Osteoblast (primary cell): ENCODE measurements at places on chromosomes 3 and 15. TPM values are rescaled to one million over a fixed set of nuclear protein-coding genes. Genes with fewer than 3 reads are reported as not detected.

DNA sequence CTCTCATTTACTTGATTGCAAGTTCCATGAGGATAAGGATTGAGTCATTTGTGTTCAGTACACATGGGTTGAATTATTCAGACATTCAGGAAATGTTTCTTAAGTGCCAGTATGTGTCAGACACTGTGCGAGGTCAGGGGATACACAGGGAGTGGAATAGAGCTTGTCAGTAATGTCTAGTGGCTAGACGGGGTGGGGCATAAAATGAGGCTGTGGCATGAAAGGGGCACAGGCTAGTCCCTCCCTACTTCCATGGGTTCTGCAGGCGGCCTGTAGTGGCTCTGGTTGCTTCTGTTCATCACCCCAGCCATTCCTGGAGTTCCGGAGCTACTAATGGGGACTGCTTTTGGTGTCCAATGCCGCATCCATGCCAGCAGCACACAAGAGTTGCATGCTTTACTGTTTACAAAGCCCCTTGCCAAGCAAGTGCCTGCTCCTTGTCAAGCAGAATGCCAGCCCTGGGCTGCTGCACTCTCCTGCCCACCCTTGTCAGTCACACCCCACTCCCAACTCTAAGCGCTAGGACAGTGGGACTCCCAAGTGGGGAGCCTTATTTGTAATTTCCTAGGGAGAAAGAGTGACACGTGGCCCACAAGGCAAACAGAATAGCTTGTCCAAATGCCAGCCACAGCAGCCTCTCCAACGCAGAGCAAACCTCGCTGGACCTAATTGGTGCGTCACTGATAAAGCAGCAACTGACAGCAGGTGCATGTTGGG, 70.8 kb downstream of the RAB11A start:
- DNase-seq, result peak; percentile 83

- DNase-seq, result peak; percentile 14
These were observed 96.0 kb downstream of the LSM3 start for GRCh38 chr3:14274612-14274936.

DNA sequence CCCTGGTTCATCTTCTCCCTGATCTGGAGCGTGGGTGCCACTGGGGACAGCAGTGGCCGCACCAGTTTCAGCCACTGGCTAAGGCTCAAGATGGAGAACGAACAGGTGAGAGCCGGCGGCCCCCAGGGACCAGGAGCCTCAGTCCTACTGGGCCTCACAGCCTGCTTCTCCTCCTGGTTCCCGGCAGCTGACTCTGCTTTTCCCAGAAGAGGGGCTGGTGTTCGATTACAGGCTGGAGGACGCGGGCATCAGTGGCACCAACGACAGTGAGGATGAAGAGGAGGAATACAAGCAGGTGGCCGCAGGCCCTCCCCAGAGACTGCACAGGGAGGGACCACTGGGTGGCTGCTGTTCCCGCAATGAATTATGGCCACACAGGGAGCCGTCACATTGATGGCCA, 54.4 kb downstream of the DNAH1 start:
- no peak for DNase-seq

GRCh38 chr3:138219255-138219654, 32.2 kb downstream of the ARMC8 start:
- no peak for DNase-seq

The LRIG1 gene
- total RNA-seq, result 14.1 and 16.5 TPM in 2 replicates

GRCh38 chr3:55719508-55719907, 232.4 kb upstream of the WNT5A start:
- DNase-seq, result no peak

The MBNL1 gene
- 483 and 545 TPM in 2 replicates for total RNA-seq

DNA sequence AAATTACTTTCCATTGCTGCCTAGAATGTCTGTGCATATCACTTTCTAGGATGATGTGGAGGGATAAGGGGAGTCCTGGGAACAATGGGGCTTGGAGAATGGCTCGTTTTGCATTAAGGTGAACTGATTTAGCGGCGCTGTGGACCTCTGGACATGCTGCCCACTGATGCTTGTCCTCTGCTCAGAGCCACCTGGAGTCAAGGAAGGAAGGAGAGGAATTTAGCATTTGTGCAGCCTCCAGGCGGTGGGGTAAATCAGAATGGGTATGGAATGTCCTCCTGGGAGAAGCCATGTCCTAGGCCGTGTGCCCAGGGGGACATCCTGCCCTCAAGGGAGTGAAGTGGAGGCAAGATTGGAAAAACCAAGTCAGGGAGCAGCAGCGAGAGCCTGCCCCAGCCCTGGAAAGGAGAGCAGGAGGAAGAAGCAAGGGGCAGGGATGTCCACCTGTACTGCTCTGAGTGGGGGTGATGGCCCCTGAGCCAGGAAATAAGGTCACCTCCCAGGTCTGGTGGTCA, 37.8 kb downstream of the KY start:
- no peak for DNase-seq

The ZBTB20 gene
- 32.9 and 35.4 TPM in 2 replicates for total RNA-seq

DNA sequence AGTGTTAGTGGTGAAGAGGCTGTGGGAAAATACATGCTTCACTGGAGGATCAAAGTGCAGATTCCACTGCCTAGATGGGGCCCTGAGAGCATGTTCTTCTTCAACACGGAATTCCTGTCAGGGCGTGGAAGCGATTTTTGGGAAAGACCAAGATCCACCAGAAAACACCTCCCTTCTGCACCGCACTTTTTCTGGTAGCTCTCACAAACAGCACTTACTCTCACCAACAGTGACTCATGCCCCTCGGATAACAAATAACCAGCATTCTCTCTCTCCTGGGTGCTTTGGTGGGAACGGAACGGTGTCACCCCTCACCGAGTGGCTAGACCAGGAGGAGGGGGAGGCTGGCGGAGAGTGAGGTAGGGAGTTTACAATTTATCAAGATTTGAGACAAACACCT, 40.1 kb downstream of the ADAMTSL3 start:
- DNase-seq, result peak; percentile 69

GRCh38 chr3:138222131-138222941, 35.2 kb downstream of the ARMC8 start:
- DNase-seq, result no peak

The RTP4 gene
- 2.7 and 4.0 TPM in 2 replicates for total RNA-seq

The POLQ gene
- total RNA-seq, result 1.4 and 1.5 TPM in 2 replicates

- DNase-seq, result peak; percentile 85
These were observed 37.6 kb upstream of the SFMBT1 start for GRCh38 chr3:53083521-53083920.

The TIPIN gene
- 7.4 and 9.0 TPM in 2 replicates for total RNA-seq

- DNase-seq, result peak; percentile 39
These were observed 12.6 kb upstream of the COL8A1 start for GRCh38 chr3:99625643-99626416.

The MKRN2 gene
- 36.8 and 40.9 TPM in 2 replicates for total RNA-seq

DNA sequence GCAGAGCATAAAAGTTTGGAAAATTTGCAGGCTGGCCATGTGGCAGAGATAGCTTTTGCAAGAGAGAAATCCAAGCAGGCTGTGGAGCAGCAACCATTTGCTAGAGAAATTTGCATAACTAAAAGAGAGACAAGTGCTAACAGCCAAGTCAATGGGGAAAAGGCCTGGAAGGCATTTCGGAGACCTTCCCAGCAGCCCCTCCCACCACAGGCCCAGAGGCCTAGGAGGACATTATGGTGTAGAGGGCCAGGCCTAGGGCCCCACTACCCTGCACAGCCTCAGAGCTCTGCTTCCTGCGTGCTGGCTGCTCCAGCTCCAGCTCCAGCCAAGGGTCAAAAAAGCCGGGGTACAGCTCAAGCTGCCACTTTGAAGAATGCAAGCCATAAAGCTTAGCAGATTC, 82.7 kb downstream of the MYO5A start:
- DNase-seq, result no peak

- DNase-seq, result no peak
These were observed 16.9 kb downstream of the ARIH2 start for GRCh38 chr3:48935530-48935929.
